ENCODE measurements at places on chromosomes 1 and 21. TPM values are rescaled to one million over a fixed set of nuclear protein-coding genes. Genes with fewer than 3 reads are reported as not detected.

- no peak for DNase-seq
Measured at GRCh38 chr1:207039380-207040180, 7.0 kb upstream of the C1orf116 start.

- no peak for DNase-seq
Measured at GRCh38 chr1:78472851-78473496, 17.8 kb upstream of the PTGFR start.

GRCh38 chr1:10762153-10762523 lies 34.3 kb downstream of the CASZ1 start:
- no peak for DNase-seq

DNA sequence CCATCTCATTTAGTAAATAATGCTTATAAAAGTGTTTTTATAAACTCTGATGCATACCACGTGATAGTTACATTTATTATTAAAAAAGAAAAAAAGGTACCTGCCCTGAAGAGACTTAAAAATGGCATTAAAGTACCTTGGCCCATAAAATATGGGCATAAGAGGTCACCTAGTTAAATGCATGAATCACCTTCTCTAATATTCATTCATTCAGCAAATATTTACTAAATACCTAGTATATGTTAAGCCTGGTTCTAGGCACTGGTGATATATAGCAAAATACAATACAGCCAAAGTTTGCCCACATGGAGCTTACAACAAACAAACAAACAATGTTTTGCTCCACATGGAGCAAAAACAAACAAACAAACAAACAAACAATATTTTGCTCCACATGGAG lies 87.0 kb downstream of the SCMH1 start:
- no peak for DNase-seq

GRCh38 chr1:237687804-237688203 lies 202.9 kb downstream of the ZP4 start:
- no peak for DNase-seq

Gene LCE1B
- not detected for polyA plus RNA-seq

Gene BCL2L15
- 0.65 TPM for polyA plus RNA-seq

DNA sequence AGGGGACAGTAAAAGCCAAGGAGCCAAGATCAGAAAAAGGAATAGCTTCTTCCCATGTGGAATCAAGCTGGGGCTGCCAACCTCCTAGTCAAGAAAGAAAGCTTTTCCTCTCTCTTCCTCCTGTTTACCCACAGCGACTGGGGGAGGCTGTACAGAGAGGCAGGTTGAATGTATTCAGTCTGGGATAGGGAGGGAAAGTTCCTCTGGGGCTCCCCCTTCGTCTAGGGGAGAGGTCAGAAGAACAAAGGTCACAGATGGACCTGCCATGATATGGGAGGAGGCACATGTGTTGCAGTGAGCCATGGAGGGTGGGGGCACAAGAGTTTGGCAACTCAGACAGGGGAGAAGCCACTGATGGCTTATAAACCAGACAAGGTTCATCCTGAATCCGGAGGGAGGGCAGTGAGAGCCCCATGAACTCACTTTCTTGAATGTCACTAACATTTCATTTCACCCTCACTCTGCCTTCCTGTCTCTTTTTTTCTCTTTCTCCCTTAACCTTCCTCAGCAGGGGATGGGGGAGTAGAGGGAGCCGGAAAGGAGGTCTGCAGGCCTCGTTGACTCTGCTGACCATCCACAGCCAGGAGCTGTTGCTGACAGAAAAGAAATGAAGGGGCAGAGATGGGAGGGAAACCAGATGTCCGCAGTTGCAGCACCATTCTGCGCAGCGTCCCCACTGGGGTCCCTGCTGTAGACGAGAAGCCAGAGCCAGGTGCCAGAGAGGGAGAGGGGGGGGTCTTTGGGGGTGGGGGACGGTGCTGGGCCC lies 61.1 kb downstream of the PLXNA2 start:
- no peak for DNase-seq

DNA sequence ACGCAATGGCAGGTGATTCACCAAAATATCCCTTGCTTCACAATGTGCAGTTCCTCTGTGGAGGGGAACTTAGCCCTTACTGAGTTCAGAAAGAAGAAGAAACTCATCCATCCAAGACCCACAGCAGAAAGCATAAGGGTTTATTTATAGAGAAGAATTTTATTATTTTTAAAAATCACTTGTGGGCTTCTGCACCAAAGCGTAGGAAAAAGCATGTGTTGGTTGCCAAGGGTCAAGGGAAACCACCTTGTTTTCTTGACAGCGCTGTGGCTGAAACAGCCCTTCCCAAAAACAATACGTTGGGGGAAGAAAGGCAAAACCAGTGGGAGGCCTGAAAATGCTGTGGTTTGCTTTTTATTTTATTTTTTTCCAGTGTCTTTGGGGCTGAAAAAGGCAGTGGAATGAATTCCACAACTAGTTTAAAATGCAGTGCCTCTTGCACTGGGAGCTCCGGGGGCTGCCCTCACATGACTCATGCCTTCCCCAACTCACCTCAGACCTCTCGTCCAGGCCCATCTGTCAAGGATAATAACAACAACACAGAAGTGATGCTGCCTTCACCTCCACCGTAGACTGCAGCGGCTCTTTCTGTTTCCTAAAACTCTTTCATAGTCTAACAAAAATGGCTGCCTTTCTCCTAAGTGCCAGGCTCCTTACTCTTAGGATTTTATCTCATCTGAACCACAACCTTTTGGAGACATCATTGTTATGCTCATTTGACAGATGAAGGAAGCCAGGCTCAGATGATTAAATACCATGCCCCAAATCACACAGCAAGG lies 224.2 kb upstream of the JUN start:
- no peak for DNase-seq

Measured in left renal cortex interstitium (tissue), 4 donors.